ENCODE measurements at places on chromosomes 16 and 17.

GRCh38 chr17:41660221-41660711 is 28.4 kb upstream of the EIF1 start:
- DNase-seq = no peak

- DNase-seq = no peak
Measured at GRCh38 chr17:39887078-39887477, 19.1 kb downstream of the ZPBP2 start.

DNA sequence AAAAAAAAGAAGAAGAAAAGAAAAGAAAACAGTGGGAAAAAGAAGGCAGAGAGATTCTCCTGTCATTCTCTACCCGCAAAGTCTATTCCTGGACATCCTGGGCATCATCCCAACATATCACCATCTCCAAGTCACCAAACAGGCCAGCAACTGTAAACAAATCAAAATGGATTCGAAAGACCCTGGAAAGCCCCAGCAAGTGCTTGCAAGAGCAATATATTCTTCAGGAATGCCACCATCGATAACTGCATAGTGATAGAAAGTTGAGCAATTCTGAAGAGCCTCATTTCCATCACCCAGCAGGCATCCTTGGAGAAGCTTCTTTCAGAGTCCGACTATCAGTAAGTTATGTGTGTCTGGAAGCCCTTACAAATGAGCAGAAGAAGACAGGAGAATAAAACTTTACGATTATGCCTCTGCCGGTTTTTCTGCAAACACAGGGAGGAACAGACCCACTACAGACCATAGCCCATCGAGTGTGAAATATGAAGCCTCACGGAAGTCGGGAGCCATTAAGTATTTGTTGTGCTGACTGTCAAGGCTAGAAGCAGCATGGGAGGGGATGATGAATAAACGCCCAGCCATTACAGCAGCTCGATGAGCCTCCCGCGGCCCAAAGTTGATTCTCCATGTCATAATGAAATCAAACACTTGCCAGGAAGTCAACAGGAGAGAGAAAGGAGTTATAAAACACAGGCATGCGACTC is 64.5 kb upstream of the SEC14L1 start:
- no peak for DNase-seq

GRCh38 chr16:49108611-49109010 is 173.0 kb downstream of the CBLN1 start:
- no peak for DNase-seq

- DNase-seq = no peak
Measured at GRCh38 chr16:57508035-57508425, 21.7 kb upstream of the DOK4 start.

GRCh38 chr17:48278760-48279491 is 151.1 kb downstream of the SKAP1 start:
- DNase-seq = no peak
